Placental epithelial cell (primary cell): ENCODE measurements at places on chromosomes 12 and 14. TPM values are rescaled to one million over a fixed set of nuclear protein-coding genes. Genes with fewer than 3 reads are reported as not detected.

KRT5 gene
- 884 and 2,107 TPM in 2 replicates for total RNA-seq

SIX6 gene
- total RNA-seq, result not detected in 2 replicates

AQP2 gene
- total RNA-seq, result not detected in 2 replicates

SLC39A5 gene
- 0.39 TPM in 1 of 2 replicates, not detected in the other for total RNA-seq

PLCZ1 gene
- total RNA-seq, result not detected in 2 replicates

DLK1 gene
- under 0.01 TPM in 1 of 2 replicates, not detected in the other for total RNA-seq

CAMKK2 gene
- 16.5 and 17.4 TPM in 2 replicates for total RNA-seq

NAP1L1 gene
- total RNA-seq, result 191 and 199 TPM in 2 replicates

NANOG gene
- total RNA-seq, result under 0.01 and 0.11 TPM in 2 replicates

MAP1LC3B2 gene
- total RNA-seq, result 0.39 TPM in 1 of 2 replicates, not detected in the other

GNPTAB gene
- 36.9 and 40.9 TPM in 2 replicates for total RNA-seq

TOMM20L gene
- total RNA-seq, result not detected in 2 replicates

EP400 gene
- 13.0 and 14.9 TPM in 2 replicates for total RNA-seq

HIGD1C gene
- total RNA-seq, result not detected in 2 replicates
